ENCODE measurements at places on chromosomes 3 and 15. TPM values are rescaled to one million over a fixed set of nuclear protein-coding genes. Genes with fewer than 3 reads are reported as not detected.
A peak's percentile ranks its signal among the peaks of the same experiment; 100 is the strongest.

GRCh38 chr3:13932578-13933295 is 52.9 kb upstream of the WNT7A start:
- no peak for DNase-seq
- H3K27ac ChIP-seq, result no peak overlapping the region
- H3K27me3 ChIP-seq, result peaks cover 3% of the 10 kb centered on the region
- H3K4me1 ChIP-seq, result no peaks in the 10 kb centered on the region
- H3K4me3 ChIP-seq, result peak overlapping the region; percentile 27

DNA sequence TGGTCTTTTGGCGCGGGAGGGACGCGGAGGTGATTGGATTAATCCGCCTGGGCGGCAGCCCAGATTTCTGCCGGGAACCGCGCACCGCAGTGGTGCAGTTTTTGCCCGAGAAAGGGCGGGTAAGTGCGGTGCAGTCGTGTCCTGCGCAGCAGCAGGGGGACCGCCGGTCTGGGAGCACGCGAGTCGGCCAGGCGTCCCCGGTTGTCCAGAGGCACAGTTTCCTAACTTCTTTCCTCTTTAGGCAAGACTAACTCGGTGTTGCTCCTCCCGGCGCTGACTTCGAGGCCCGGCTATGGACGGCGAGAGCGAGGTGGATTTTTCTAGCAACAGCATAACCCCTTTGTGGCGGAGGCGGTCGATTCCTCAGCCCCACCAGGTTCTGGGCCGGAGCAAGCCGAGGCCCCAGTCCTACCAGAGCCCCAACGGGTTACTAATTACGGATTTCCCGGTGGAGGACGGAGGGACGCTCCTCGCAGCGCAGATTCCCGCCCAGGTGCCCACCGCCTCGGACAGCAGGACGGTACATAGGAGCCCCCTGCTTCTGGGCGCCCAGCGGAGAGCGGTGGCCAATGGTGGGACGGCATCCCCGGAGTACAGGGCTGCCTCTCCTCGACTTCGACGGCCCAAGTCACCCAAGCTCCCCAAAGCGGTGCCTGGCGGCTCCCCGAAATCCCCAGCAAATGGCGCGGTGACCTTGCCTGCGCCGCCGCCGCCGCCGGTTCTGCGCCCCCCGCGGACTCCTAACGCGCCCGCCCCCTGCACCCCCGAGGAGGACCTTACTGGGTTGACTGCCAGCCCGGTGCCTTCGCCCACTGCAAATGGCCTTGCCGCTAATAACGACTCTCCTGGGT is 736 bp downstream of the ARHGEF26 start:
- no peaks in the 10 kb centered on the region for H3K36me3 ChIP-seq
- no peaks in the 10 kb centered on the region for H3K4me1 ChIP-seq
- DNase-seq, result peak; percentile 26
- H3K27me3 ChIP-seq, result peaks cover 6% of the 10 kb centered on the region

DNA sequence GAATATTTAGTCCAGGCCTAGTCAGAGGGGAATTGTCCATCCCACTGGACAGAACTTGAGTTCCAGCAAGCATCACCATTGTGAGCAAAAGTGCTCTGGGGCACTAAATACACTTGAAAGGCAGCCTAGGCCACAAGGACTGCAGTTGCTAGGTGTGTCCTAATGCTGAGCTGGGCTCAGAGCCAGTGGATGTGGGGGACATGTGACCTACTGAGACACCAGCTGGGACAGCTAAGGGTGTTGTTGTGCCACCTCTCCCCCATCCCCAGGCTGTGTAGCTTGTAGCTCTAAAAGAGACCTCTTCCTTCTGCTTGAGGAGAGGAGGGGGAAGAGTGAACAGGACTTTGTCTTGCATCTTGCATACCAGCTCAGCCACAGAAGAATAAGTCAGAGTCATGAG is 120.9 kb downstream of the DTWD1 start:
- DNase-seq, result no peak
- no peaks in the 10 kb centered on the region for H3K27me3 ChIP-seq
- no peaks in the 10 kb centered on the region for H3K36me3 ChIP-seq
- no peak overlapping the region for H3K27ac ChIP-seq
- H3K4me3 ChIP-seq, result no peak overlapping the region

DNA sequence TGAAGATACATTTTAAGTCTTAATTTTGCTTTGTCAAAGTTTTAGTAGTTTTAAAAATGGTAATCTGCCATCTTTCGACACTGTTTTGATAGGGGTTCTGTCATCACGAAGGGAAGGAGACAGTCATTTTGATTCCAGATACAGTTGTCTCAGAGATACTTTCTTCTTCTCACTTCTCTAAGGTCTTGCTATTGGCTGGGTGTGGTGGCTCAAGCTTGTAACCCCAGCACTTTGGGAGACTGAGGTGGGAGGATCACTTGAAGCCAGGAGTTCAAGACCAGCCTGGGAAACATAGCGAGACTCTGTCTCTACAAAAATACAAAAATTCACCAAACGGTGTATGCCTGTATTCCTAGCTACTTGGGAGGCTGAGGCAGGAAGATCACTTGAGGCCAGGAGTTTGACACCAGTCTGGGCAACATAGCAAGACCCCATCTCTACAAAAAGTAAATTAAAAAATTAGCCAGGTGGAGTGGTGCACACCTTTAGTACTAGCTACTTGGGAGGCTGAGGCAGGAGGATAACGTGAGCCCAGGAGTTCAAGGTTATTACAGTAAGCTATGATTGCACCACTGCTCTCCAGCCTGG is 3.3 kb downstream of the RAB8B start:
- peaks cover 73% of the 10 kb centered on the region for H3K4me1 ChIP-seq
- H3K36me3 ChIP-seq, result no peaks in the 10 kb centered on the region
- H3K4me3 ChIP-seq, result peak overlapping the region; percentile 37

DNA sequence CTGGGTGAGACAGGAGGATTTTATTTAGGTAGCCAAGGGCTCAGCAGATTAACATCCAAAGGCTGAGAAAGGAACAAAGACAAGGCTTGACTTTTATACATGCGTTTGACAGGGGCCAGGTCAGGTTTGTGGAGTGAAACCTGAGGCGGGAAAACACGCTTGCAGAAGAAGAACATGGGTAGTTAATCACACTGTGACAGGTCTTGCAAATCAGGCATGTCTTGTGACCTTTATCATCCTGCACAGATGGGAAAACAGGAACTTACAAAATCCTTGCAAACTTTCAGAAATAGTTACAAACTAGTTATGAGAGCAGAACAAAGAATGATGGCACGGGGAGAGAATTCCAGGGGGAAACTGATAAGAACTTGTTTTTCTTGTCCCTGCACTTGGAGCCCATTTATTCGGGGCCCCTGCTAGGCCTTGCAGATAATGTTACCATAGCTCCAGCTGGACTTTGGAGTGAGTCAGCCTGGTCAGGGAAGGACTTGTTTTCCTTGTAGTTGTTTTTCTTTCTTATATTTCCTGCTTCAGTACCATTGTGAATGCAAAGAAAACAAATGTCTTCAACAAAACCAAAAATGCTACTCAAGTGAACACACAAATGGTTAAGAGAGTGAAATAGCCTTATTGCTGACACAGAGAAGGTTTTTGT is 965.9 kb upstream of the ROBO1 start:
- no peak for DNase-seq
- H3K36me3 ChIP-seq, result no peaks in the 10 kb centered on the region
- H3K27me3 ChIP-seq, result no peaks in the 10 kb centered on the region
- no peak overlapping the region for H3K27ac ChIP-seq

- no peaks in the 10 kb centered on the region for H3K36me3 ChIP-seq
- no peaks in the 10 kb centered on the region for H3K27me3 ChIP-seq
- no peak overlapping the region for H3K4me3 ChIP-seq
- H3K27ac ChIP-seq, result no peak overlapping the region
Measured at GRCh38 chr3:188294823-188295487, 141.0 kb downstream of the LPP start.

GRCh38 chr3:119550192-119550910 is 9.1 kb downstream of the CD80 start:
- no peaks in the 10 kb centered on the region for H3K4me1 ChIP-seq
- no peak overlapping the region for H3K27ac ChIP-seq
- H3K27me3 ChIP-seq, result no peaks in the 10 kb centered on the region

CLDN18 gene
- not detected for polyA plus RNA-seq

WDR76 gene
- 7.7 TPM for polyA plus RNA-seq

GRCh38 chr3:9087831-9088413 is 124.7 kb upstream of the RAD18 start:
- H3K4me1 ChIP-seq, result no peaks in the 10 kb centered on the region
- DNase-seq, result no peak
- H3K4me3 ChIP-seq, result no peak overlapping the region
- H3K27me3 ChIP-seq, result no peaks in the 10 kb centered on the region
- no peaks in the 10 kb centered on the region for H3K36me3 ChIP-seq

- no peaks in the 10 kb centered on the region for H3K4me1 ChIP-seq
- H3K27me3 ChIP-seq, result no peaks in the 10 kb centered on the region
- H3K27ac ChIP-seq, result no peak overlapping the region
- H3K4me3 ChIP-seq, result no peak overlapping the region
- H3K36me3 ChIP-seq, result no peaks in the 10 kb centered on the region
Measured at GRCh38 chr3:151307131-151307530, 9.5 kb downstream of the GPR87 start.

DNA sequence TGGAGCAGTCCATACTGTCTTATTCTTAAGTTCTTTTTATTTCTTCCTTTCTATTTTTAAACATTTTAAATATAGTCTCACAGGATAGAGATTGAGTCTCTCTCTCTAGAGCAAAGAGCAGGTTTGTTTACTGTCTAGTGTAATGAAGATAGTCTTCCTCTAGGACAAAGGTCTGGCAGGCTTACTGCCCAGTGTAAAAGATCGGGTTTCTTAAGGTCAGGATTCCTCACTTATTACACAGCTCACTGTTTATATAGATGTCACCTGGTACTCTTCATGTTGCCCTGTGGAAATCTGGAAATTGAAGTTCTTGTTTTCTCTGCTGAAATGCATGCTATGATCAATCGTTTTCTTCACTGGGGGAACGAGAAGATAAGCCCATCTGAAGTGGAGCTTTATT is 76.0 kb downstream of the ZBBX start:
- no peaks in the 10 kb centered on the region for H3K27me3 ChIP-seq
- no peaks in the 10 kb centered on the region for H3K36me3 ChIP-seq
- DNase-seq, result no peak
- H3K27ac ChIP-seq, result no peak overlapping the region
- H3K4me1 ChIP-seq, result no peaks in the 10 kb centered on the region

- H3K36me3 ChIP-seq, result no peaks in the 10 kb centered on the region
- no peaks in the 10 kb centered on the region for H3K4me1 ChIP-seq
- H3K27ac ChIP-seq, result no peak overlapping the region
- H3K4me3 ChIP-seq, result no peak overlapping the region
- H3K27me3 ChIP-seq, result no peaks in the 10 kb centered on the region
- no peak for DNase-seq
Measured at GRCh38 chr3:65777050-65777449, 261.7 kb downstream of the MAGI1 start.

TMEM108 gene
- not detected for polyA plus RNA-seq

GRCh38 chr3:39468108-39468436 is 592 bp downstream of the MOBP start:
- no peak overlapping the region for H3K27ac ChIP-seq
- no peak overlapping the region for H3K4me3 ChIP-seq
- no peaks in the 10 kb centered on the region for H3K4me1 ChIP-seq
- H3K27me3 ChIP-seq, result no peaks in the 10 kb centered on the region

DNA sequence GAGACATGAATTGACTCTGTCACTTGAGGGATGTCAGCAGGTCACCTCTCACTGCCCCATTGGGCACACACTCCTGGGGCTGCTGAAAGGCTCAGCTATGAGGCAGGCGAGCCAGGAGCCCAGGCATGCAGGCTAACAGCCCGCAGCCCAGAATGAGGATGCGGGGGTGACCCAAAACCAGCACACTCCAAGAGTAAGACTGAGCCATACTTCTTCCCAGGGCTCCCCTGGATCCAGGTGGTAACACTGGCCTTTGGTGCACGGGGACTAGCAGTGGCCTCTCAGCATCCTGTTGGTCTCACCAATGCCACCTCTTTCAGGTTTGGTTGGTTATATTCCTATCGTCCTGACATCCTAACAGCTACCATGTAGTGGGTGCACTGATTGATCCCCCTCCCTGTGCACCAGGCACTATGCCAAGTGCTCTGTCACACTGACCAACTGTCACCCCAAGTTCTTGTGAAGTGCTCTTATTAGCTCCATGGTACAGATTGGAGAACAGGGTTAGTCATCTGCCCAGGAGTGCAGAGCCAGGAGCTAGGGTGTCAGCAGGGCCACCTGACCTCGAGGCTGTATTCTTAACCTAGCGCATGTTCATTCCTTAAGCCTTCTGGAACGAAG is 24.8 kb upstream of the SPTBN5 start:
- no peaks in the 10 kb centered on the region for H3K4me1 ChIP-seq
- H3K4me3 ChIP-seq, result no peak overlapping the region
- H3K36me3 ChIP-seq, result no peaks in the 10 kb centered on the region
- DNase-seq, result no peak
- no peak overlapping the region for H3K27ac ChIP-seq

- H3K4me1 ChIP-seq, result no peaks in the 10 kb centered on the region
- H3K27me3 ChIP-seq, result no peaks in the 10 kb centered on the region
- no peak for DNase-seq
- no peak overlapping the region for H3K4me3 ChIP-seq
Measured at GRCh38 chr3:41317718-41318117, 118.4 kb downstream of the CTNNB1 start.

CLDN11 gene
- polyA plus RNA-seq, result not detected

DNA sequence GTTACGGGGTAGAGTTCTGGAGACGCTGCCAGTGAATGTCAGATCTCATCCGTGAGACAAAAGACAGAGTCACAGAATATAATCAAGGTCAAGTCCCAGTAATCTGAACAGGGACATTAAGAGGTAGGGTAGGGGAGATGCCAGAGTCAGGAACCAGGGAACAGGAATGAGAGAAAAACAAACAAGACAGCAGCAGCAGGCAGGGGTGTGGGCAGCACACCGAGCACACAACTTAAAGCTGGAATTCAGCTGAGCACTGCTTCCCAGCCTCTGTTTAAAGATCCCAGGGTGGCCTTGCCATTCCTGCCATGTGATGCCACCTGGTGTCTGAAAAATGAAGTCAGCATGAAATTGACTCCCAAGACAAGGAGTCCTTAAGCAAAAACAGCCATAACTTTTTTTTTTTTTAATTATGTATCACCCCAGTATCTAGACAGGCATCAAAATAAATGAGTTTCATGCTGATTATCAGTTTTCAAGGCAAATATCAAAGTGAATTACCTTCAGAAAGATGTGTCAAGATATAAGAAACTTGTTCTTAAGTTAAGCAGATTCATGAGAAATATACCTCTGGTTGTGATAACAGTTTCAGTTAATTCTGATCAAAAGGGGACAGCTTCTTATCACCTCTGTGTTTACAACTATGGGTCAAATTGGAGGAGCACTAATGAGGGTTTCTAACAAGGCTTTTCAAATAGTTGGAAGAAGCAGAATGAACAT is 203.7 kb downstream of the SLC9A9 start:
- peak; percentile 6 for DNase-seq
- H3K4me1 ChIP-seq, result no peaks in the 10 kb centered on the region
- no peak overlapping the region for H3K4me3 ChIP-seq
- no peak overlapping the region for H3K27ac ChIP-seq
